ENCODE measurements at places on chromosomes 6 and 20.
A peak's percentile ranks its signal among the peaks of the same experiment; 100 is the strongest.

- DNase-seq = no peak
Observed at GRCh38 chr20:3163099-3164042, 3.7 kb upstream of the FASTKD5 start.

- no peak for DNase-seq
Observed at GRCh38 chr6:152129691-152130151, 322.2 kb downstream of the ESR1 start.

DNA sequence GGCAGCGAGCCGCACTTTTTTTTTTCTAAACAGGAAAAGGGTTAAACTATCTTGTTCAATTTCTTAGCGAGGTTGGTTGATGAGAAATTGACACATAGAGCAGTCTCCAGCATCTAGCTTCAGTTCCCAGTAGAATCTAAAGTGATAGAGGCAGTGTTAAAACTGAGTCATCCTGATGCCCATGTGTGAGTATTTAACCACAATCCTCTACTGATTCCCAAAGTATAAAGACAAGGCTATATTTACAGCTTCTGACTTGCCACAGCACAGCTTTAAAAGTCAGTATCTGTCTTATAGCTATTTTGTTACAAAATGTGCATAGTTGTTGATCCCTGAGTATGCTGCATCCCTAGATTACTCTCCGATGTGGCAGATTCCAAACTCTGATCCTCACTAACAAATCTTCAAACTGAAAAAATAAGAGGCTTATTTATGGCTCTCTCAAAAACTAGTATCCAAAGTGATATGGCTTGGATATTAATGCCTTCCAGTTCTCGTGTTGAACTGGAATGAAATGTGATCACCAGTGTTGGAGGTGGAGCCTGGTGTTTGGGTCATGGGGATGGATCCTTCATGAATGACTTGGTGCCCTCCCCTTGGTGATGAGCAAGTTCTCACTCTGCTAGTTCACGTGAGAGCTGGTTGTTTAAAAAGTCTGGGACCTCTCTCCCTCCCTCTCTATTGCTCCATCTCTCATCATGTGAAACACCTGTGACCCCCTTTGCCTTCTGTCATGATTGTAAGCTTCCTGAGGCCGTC lies 13.1 kb upstream of the POPDC3 start:
- DNase-seq = no peak

DNA sequence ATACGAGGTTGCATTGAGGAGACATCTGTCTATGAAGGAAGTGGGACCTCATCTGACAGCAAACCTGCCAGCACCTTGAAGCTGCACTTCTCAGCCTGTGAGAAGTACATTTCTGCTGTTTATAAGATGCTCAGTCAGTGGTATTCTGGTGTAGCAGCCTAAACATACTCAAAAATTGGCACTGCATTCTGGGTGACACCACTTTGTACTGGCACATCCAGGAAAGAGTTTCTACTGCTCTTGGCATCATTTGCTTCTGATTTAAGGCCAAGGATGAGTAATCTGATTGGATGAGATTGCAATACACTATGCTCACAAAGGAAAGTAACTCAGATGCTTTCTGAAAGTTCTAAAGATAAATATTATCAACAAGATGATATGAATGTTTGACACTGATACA lies 275.4 kb upstream of the TFAP2D start:
- no peak for DNase-seq

- DNase-seq = no peak
Observed at GRCh38 chr6:139710556-139710955, 336.1 kb upstream of the CITED2 start.

- peak; percentile 74 for DNase-seq
Observed at GRCh38 chr6:41939176-41939847, 2.3 kb downstream of the CCND3 start.

- DNase-seq = no peak
Observed at GRCh38 chr20:8853805-8854338, 215.0 kb upstream of the PLCB4 start.

DNA sequence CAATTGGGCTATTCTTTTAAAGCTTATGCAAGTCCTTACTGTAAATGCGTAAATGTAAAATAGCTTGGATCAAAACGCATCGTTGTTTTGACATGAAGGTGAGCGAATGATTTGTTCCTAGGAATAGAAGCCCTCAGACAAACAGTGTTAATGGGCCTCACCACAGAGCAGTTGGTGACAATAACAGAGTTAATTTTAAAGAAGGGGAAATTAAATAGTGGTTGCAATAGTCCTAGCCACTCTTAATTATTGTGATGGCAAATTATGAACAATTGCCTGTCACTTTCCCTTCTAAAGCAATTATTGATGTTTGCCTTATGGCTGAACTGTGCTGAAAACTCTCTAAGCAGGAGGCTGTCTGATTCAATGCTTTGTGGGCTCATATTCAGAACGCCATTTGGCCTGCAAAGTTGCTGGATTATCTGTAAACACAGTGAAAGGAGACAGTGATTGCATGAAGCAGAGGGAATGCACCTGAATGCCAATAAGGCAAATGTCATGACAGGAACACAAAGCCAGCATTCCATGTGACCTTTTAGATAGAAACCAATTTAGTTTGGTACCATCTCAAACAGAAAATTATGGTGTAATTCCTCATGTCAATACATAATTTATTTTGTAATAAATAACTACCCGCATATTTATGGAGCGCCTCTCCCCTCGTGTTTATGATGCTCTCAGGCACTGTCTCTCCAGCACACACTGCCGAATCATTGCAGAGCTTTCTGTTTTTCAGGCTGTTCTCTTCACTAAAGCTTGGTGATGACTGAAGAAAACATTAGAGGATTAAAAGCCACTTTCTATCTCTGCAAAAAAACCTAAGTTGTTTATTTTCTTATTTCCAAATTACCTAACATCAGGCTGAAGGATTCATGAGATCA lies 387.5 kb downstream of the HACE1 start:
- no peak for DNase-seq

GRCh38 chr6:105753620-105754211 lies 332.4 kb upstream of the PRDM1 start:
- no peak for DNase-seq

GRCh38 chr6:11992086-11992485 lies 20.0 kb upstream of the HIVEP1 start:
- no peak for DNase-seq

DNA sequence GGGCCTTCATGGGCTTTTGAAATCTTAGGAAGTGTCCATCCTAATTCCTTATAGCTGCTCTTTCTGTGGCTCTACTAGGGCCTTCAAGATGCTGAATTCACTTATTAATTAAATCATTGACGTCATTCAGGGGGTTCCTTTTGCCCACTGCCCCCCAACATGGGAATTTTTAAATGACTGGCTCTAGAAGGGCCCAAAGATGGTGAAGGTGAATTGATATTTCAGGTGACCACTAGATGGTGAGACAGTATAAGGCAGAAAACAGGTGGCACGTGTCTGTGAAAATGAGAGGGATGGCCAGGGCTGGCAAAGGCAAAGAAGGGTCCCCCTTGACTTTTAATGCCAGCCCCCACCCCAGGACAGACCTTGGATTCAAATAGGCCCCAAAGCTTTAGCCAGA lies 11.8 kb downstream of the GNAS start:
- DNase-seq = no peak

All from stimulated activated CD4-positive, alpha-beta T cell treated with anti-CD3 and anti-CD28 coated beads, Interleukin-15, amount 100 ng/mL, for 24 hours (primary cell).